NCI-H2171 (cell line): ENCODE measurements at places on chromosomes 4 and X.

DNA sequence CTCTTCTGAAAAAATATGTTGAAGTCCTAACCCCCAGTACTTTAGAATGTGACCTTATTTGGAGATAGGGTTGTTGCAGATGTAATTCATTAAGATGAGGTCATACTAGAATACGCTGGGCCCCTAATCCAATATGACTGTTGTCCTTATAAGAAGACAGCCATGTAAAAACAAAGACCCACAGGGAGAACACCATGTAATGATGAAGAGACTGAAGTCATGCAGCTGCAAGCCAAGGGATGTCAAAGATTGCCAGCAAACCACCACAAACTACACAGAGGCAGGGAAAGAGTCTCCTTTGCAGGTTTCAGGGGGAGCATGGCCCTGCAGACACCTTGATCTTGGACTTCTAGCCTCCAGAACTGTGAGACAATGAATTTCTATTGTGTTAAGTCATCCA, 37.4 kb downstream of the CXorf58 start:
- no peak for DNase-seq

DNA sequence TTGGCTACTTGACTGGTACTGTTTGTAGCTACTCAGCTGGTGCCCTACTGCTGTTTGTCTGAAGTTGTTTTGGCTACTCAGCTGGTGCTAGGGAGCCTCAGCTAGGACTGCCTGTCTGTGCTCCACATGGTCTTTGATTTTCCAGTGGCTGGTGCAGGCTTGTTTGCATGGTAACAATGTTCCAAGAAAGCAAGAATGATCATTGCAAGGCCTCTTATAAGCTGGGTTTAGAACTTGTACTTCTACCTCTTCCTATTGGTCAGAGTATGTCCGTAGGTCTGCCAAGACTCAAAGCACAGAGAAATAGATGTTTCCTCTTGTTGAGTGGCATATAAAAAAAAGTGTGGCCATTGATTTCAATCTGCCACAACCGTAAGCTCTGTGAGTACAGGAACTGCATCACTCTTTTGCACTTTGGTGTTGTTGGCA, 17.6 kb downstream of the NFKB1 start:
- DNase-seq, result no peak

GRCh38 chrX:148500423-148501385, at the start of gene AFF2:
AFF2 (plus strand) TSS chrX:148500617; CDS start chrX:148501098, 481 bp downstream.
- DNase-seq, result peak; percentile 3

DNA sequence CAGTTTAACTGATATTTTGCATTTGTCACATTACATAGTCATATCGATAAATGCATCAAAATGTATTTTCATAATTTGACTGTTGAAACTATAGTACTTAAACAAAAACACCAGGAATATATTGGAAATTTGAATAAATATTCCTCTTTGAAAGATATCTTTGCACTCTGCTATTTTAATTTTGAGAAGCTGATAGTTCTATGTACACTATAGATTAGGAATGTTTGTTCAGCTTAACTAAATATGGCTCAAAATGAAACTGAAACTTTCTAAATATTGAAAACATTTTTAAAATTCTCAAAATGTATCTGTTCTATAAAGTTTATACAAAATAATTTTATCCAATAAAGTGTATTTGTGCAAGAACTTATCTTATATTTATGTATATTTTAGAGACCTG, 510.1 kb downstream of the FSTL5 start:
- DNase-seq, result no peak

GRCh38 chr4:8675383-8675782, 82.8 kb downstream of the CPZ start:
- no peak for DNase-seq

DNA sequence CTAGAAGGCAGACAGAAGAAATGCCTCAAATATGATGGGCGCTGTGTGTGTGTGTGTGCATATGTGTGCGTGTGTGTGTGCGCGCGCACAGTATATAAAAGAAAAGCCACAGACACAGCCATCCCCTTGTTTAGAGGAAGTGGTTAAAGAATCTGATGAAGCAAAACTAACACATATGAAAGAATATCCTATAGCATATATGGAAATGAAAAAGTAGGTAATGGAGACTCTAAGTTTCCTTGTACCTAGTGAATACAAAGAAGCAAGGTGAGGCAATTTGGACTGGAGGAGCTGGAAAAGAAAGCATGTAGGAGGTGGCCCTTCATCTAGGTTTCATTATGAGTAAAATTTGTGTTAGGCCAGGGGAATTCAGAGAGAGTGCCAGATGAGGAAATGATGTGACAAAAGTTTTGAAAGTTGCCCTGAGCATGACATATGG, 58.6 kb upstream of the MCF2 start:
- no peak for DNase-seq

GRCh38 chr4:87109121-87109520, 111.3 kb downstream of the KLHL8 start:
- DNase-seq, result no peak

DNA sequence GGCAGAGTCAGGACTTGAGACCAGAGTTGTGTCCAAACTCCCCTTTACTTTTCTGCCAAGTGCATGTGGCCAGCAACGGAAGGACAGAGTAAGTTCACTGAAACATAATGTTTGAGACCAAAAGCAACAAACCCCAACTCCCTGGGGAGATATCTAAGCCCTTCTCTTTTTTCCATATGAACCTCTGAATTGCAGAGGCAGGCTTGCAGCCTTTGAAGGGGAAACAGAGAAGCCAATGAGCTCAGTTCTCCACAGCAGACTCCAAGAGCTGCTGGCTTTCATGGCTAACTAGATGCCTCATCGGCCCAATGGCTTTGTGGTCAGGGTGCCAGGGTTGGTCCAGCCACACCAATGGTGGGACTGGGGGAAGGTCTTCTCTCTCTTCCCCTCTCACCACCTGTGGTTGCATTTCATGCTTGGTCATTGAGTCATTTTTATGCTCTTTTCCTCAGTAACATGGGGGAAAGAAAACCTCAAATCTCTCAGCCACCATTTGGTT, 34.0 kb downstream of the STARD8 start:
- DNase-seq, result no peak

DNA sequence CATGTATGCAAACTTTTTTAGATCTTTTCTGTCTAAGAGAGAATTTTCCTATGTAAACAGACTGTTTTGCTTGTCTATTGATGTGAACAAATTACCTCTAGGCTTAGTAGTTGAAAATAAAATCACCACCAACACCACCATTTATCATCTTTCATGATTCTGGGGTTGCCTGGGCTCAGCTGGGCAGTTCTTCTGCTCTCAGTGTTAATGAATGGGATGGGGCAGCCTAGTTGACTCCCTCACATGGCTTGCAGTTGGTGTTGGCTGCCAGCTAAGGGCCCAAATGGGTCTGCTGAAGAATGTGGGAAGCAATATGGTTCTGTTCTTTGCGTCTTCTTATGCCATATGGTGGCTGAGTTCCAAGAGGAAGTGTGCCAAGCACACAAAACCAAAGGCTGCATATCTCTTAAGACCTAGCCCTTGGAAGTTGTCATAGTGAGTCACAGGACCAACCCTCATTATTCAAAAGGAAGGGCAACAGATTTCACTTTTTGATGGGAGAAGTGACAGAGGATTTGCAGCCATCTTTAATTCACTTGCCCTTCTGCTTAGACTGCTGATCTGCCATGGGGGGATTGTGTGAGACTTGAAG, 17.9 kb downstream of the REELD1 start:
- DNase-seq, result no peak

DNA sequence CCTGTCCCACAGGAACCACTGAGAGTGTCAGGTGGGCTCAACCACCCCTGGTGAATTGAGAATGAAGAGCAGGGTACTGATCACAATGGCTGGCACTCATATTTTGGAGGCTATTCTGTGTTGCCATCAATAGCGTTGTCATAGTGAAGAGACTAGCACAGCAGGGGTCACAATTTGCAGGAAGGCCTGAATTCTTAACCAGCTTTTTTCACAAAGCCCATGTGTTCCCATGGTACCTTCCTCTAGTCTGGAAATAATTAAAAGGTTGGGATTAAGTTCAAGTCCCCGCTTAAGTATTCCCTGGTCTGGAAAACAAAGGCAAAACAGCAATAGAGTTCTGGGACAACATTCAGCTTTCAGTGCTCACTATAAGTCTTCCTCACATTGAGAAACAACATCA, 1051.7 kb downstream of the C4orf33 start:
- DNase-seq, result no peak

- no peak for DNase-seq
These were observed 18.5 kb downstream of the ATP5ME start for GRCh38 chr4:655464-656151.

DNA sequence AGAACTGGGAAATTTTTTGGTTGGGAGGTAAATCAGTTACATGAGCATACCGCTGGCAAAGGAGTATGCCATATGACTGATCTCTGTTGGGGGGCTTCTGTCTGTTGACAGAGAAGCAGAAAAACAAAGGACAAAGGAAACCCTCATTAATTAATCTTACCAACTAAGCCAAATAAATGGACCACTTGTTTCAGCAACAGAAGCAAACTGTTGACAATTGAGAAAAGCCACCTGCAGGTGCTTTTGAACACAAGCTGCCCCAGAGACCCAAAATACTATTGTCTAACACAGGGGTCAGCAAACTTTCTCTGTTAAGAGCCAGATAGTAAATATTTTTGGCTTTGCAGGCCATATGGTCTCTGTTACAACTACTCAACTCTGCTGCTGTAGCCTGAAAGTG, 7.0 kb upstream of the FRYL start:
- DNase-seq, result no peak

- DNase-seq, result no peak
These were observed 382.2 kb upstream of the SPOCK3 start for GRCh38 chr4:167616476-167616875.

DNA sequence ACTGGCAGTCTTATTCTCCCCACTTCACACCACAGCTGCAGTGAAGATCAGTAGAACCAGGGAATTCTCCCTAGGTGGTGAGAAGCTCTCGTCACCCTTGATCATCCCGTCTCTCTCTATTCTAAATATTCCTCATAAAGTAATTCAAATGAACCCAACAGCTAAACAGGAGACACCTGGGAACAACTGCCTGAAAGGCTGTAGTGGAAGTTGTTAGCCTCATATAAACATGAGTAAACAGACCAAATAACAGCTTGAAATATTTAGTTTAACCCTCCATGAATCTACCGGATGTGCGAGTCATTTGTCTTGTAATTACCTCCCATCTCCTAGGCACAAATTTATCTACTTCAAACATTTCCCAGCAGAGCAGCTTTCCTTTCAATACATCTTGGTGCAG, 30.4 kb upstream of the APELA start:
- DNase-seq, result no peak

DNA sequence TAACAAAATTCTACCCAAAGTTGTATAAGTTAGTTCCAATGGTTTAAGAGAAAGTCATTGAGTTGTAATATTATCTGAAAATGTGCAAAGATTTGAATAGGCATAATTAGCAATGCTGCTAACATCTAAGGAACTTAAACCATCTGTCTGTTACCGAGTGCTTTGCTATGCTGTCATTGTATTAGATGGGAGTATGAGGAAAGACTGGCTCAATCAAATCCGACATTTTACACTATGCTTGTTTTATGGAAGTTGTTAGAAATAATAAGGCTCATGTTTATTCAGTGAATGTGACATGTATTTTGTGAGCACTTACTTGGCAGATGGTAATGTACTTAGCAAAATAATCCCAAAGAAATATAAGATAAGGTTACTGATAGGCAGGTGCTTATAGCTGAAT, 1715.1 kb downstream of the PCDH7 start:
- no peak for DNase-seq

DNA sequence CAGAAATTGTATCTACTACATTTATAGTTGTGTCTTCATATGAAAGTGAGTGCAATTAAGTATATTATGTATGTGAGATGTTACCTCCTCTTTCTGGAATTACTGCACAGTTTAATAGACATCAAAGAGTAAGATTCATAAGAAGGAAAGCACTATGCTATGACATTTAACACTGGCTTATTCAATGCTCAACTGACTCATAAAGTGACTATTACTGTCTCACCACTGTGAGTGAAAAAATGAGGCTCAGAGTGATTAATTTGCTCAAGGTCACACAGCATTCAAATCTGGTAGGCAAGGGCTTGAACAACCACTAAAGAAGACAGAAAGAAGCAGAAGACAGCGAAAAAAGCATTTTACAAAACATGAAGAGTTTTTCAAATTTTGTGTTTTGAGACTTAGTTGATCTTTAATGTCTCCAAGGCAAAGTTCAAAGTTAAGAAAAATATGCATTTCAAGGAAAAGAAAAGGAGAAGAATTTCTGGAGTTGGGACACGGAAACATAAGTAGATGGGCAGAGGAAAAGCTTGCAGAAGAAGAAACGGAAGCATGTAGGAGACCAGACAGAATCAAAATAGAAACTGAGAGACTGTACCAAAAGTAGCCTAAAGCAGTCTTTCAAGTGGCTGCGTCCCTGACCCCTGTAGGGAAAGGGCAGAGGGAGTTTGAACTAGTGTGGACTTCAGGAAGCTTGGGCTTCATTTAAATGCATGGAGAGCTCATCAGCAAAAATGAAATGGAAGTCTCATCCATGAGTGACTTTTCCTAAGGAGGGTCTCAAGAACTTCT, 66.3 kb downstream of the KCNIP4 start:
- no peak for DNase-seq

DNA sequence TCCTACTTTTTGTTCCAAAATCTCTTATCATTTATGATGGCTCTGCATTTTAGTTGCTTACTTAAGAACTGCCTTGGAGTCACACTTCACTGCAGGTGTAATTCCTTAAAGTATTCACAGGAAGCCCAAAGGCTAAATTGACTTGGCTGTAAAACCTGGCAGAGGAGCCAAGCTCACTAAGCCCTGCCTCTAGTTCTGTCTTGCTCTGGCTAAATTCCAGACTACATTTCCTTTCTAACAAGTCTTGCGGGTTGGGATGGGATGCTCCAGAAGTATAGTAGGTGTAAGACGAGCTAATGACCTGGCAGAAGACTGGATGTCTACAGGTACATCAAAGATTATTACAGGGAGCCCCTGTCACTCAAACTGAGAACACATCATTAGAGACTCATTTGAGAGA, 924.0 kb upstream of the INTU start:
- DNase-seq, result no peak

GRCh38 chrX:77426811-77427210, 20.4 kb upstream of the FGF16 start:
- DNase-seq, result no peak

- no peak for DNase-seq
These were observed 8.6 kb upstream of the CCDC149 start for GRCh38 chr4:24921491-24921890.

DNA sequence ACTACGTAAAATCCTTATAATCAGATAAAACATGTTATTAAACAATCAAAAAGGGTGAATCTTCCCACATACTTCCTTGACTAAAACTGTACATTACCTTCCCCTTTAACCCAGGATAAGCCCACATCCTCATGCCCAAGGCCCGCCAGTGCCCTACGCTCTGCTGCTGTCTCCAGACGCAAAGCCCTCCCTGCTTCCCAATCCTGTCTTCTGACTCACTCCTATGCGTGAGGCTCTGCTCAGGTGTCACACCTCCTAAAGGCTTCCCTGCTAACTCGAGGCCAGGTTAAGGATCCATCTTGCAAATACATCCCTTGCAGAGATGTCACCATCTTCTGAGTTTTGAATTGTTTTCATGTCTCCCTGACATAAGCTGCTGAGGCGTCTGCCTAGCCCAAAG, 61.6 kb downstream of the STX18 start:
- DNase-seq, result no peak
